ENCODE measurements at places on chromosomes 6 and 20.

GRCh38 chr6:121347484-121347883 is 13.2 kb upstream of the TBC1D32 start:
- DNase-seq: no peak

GRCh38 chr6:112591329-112591728 is 244.2 kb downstream of the RFPL4B start:
- no peak for DNase-seq

DNA sequence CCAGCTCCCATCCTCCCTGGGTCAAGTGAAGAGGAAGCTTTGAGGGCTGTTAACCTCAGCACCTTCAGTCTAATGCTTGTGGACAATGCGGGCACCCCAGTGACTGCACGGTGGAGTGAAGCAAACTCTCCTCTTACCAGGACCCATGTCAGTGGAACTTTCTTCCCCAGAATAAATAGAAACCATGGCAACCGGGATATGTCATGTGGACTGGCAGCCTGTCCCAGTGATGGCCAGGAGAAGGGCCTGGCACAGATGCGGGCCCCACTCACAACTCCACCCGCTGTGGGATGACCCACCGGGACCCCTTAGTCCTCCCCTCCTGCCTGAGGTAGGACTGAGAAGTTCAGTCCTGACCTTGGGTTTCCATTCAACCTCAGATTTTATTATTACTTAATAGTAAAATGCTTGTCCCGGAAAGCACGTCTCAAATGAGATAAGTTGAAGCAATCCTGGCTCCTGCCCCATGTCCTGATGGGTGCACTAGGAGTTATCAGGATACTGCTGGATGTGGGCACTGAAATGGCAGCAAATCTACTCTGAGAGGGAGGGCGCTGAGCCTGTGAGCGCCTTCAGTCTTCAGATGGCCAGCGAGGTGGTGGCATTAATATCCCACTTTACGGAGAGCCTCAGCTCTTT is 23.5 kb downstream of the TOX2 start:
- DNase-seq: no peak

DNA sequence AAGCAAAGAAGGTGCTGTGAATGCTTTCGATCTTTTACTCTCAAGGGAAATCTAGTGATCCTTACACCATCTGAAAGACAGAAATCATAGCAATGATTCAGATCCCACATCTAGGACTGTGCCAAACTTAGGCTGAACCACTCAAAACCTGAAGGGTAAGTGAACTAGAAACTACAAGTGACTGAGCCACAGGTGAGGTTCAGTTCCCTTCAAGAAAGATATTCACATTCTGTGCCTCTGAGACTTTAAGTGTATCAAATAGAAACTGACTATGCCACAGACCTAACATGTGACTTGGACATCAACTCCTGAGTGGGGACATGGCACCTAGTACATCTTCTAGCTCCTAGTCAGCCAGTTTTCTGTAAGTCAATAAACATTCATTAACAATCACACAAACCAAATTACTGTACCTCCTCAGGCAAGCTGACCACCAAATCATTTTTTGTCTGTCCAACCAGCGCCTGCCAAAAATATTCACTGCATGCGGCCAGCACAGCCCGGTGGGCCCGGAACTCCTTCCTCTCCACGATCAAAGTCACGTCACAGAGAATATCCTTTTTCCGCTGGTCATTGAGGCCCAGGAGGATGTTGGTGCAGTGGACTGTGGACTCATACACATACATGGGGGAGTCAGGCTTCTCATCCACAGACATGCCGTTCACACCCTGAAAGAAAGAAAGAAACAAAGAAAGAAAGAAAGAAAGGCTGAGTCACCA is 114.1 kb downstream of the GJA10 start:
- DNase-seq: no peak

- no peak for DNase-seq
Measured at GRCh38 chr20:57074386-57074785, 192.1 kb downstream of the BMP7 start.

- no peak for DNase-seq
Measured at GRCh38 chr6:107841275-107841670, 17.2 kb upstream of the SCML4 start.

- DNase-seq: no peak
Measured at GRCh38 chr6:36035225-36035624, 7.6 kb downstream of the MAPK14 start.

GRCh38 chr20:59006167-59006863 is 739 bp downstream of the CTSZ start:
- DNase-seq: no peak

DNA sequence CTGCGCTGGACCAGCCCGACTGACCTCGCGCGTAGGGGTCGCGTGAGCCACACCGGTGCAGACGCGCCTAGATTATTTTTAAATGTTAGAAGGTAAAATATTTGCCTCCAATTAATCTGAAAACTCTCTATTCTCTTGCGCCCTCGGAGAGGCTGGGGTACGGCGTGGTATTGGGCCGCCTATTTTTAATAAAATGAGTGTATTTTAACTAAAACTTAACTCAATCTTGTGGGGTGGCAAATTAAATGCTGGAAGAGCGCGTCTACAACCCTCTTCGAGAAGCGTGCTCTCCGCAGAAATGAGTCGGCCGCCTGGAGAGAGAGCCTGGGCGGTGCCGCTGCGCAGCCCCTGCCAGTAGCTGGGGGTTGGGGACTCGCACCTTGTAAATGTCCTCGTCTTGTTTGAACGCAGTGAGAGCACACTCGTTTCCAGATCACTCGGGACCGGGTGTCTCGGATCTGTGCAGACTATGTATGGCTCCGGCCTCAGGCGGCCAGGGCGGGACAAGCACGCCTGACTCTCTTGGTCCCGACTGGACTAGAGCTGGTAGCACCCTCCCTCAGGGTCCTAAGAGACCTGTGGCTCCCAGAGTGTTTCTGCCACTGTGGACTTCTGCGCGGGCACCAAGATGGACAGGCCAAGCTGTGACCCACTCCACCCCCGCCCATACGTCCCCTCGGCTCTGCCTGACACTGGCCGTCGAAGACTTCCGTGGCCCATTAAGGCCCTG is 2.0 kb upstream of the MAFB start:
- DNase-seq: no peak

DNA sequence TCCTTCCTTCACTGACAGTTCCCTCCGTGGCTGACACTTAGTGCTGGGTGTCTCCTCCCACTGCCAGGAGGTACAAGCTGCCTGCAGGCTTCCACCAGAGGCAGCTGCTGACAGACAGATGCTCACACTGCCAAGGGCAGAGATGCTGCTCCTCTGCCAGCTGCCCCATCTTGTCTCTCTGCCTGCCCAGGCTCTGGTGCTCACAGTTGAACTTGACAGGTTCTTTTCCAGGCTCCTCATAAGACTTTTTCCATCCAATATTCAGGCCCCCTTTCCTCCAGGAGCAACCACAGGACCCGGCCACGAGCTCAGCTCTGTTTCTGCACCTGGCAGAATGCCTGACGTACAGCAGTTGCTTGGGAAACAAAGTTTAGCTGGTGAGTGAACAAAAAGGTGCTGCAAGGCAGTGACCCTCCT is 79.8 kb downstream of the PSMB1 start:
- DNase-seq: no peak

- no peak for DNase-seq
Measured at GRCh38 chr6:105651969-105652368, 249.1 kb upstream of the PREP start.

GRCh38 chr6:72967329-72967728 is 258.0 kb downstream of the KHDC1L start:
- DNase-seq: no peak

- DNase-seq: no peak
Measured at GRCh38 chr6:136764517-136764993, 27.7 kb downstream of the MAP3K5 start.

DNA sequence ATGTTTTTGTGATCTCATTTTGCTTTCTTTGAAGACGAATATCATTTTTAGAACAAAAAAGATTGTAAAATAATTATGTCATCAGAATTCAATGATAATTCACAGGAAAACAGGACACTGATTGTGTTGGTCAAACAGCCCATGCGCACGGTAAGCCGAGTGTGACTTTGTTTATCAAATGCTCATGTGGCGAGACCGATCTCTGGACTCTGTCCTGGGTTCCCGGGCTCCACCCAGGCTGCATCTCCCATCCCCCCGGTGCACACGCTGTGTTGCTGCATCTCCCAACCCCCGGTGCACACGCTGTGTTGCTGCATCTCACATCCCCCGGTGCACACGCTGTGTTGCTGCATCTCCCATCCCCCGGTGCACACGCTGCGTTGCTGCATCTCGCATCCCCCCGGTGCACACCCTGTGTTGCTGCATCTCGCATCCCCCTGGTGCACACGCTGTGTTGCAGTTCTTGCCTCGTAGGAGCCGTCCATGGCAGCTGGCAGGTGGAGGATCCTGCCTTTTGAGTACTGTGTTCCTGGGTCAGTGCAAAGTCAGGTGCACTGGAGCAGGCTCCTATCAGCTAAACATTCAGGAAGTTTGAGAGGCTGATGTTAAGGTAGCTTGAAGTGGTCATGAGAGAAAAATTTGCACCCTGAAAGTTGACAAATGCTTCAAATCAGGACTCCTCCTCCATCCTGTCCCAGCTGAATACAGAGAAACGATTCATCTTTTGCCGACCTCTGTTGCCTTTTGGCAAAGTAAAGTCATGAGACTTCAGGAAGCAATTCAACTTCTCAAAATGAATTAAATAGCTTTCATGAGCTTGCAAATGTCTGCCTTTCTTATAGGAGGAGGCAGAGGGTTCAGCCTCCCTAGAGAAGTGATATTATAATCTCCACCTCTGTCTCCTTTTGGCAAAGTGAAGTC is 77.1 kb upstream of the FRMD1 start:
- DNase-seq: no peak

- DNase-seq: no peak
Measured at GRCh38 chr20:59441306-59441705, 140.9 kb downstream of the EDN3 start.

DNA sequence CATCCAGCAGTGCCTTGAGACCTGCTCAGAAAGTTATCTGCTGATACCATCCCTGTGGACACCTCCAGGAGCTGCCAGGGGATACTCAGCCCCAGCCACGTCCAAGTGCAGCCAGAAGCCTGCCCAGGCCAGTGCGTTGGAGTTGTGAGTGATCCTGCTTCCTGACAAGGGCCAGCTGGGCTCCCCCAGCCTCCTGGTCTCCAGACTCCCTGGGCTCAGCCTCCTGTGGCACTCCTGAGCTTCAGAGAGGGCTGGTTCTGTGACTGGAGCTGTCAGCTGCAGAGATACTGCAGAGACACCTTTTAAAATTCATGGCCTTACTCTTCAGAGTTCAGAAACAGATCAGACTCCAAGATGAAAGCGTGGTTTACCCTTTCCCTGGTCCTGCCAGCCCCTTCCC is 515.9 kb downstream of the CD83 start:
- no peak for DNase-seq

DNA sequence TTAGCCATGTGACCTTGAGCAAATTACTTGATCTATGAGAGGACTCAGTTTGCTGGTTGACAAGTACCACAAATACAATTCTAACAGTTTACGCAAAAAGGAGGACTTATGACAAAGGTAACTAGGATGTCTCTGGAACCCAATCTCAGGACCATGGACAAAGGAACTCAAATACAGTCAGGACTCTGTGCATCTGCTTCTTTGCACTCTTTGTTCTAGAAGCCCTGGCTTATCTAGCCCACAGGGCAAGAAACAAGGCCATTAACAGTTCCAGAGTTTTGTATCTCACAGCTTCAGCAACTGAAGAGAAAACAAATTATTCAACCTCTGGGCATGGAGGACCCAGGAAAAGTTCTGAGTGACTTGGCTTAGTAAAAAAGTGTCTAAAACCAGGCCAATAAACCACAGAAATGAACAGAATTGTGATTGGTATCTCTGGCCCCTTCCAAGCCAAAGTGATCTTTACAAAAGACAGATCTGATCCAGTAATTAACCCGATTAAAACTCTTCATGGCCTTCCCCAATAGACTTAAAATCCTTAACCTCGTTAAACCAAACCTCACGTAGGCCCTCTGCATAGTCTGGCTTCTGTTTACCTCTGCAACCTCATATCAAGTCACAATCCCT is 5.9 kb downstream of the WASF1 start:
- no peak for DNase-seq

GRCh38 chr6:85044361-85044760 is 280.0 kb upstream of the TBX18 start:
- no peak for DNase-seq
